Iris pigment epithelial cell (primary cell): ENCODE measurements at places on chromosomes 7 and 10.

- no peak for DNase-seq
Measured at GRCh38 chr10:70943841-70944466, 55.6 kb upstream of the PCBD1 start.

DNA sequence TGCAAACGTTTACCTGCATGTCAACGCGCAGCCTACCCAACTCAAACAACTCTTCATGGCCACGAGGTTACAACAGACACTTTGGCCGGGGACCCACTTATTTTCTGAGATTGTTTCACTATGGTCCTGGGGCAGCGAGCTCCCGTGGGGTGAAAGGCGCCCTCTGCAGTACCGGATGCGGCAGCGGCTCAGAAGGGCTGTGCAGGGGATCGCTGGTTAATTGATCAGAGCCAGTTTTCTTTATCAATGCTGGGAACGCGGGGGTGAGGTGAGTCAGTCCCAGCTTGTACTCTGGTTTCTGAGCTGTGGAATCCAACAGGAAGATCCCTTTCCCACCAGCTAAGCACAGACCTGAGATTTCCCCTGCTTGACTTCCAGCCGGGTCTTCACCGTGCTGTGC lies 366.5 kb upstream of the KLF6 start:
- no peak for DNase-seq

GRCh38 chr7:5476001-5476400 lies 52.4 kb upstream of the TNRC18 start:
- no peak for DNase-seq

- no peak for DNase-seq
Measured at GRCh38 chr7:81594767-81595166, 175.1 kb downstream of the HGF start.

DNA sequence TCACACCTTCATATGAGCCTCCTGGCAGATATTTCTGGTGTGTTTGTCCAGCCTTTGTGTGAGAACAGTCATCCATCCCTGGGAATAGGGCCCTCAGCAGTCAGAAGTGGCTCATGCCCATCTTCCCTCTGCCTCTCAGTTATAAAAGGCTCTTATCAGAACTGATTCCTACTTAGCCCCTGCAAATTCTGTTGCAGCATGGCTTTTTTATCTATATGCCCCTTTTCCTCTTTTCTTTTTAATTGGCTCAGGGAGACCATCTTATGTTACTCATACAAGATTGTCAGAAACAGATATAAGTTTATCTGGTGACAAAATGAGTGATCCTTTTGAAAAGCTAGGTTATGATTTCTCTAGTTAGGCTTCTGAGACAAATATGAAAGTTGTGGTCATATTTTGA lies 194.1 kb downstream of the CREB5 start:
- DNase-seq: no peak

DNA sequence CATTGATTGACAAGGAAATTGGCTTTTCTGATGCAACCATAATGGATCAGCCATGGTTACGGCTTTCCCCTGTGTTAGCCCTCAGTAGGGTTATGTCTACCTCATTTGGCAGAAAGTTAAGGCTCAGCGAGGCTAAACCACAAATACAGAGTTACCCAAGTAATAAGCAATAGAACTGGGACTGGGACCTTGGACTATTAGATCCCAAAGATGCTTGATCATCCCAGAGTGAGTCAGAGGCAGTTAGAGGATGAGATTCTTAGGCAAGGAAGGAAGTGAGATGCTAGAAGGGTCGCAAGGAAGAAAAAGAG lies 401.4 kb downstream of the TNS3 start:
- DNase-seq: no peak
